Subcutaneous adipose tissue (tissue), 4 donors: ENCODE measurements at places on chromosomes 4 and X. TPM values are rescaled to one million over a fixed set of nuclear protein-coding genes. Genes with fewer than 3 reads are reported as not detected.

PAGE2 gene
- not detected for total RNA-seq

AMTN gene
- total RNA-seq, result not detected

MAB21L2 gene
- total RNA-seq, result not detected

NDST3 gene
- total RNA-seq, result not detected

MTNR1A gene
- not detected for total RNA-seq

TRIM60 gene
- not detected for total RNA-seq

FGF16 gene
- total RNA-seq, result not detected

MAGEA6 gene
- not detected for total RNA-seq

BGN gene
- total RNA-seq, result 13.4 TPM

SPACA5 gene
- total RNA-seq, result not detected

ADH1C gene
- 24.6 TPM for total RNA-seq

TMSB15C gene
- 2.7 TPM for total RNA-seq

INTU gene
- total RNA-seq, result 4.6 TPM

PDE6B gene
- total RNA-seq, result 5.9 TPM

NDNF gene
- 4.3 TPM for total RNA-seq

AMBN gene
- total RNA-seq, result not detected
